Astrocyte (in vitro differentiated cells and primary cell): ENCODE measurements at places on chromosomes 5 and 9. TPM values are rescaled to one million over a fixed set of nuclear protein-coding genes. Genes with fewer than 3 reads are reported as not detected.
A peak's percentile ranks its signal among the peaks of the same experiment; 100 is the strongest.

DNA sequence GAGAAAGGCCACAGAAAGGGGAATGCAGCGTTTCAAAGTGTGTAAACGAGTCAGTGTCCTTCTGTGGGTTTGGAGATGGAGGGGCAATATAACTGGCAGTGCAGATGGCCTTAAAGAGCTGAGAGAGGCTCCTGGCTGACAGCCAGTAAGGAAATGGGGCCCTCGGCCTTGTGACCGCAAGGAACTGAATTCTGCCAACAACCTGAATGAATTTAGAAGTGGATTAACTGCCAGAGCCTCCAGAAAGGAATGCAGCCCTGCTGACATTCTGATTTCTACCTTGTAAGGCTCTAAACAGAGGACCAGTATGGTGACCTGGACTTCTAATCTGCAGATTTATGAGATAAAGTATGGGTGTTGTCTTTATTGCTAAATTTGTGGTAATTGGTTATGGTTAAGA lies 17.5 kb upstream of the NREP start:
- DNase-seq, result peak; percentile 89

- no peak for DNase-seq
Observed at GRCh38 chr5:32771037-32771436, 59.9 kb downstream of the NPR3 start.

DNA sequence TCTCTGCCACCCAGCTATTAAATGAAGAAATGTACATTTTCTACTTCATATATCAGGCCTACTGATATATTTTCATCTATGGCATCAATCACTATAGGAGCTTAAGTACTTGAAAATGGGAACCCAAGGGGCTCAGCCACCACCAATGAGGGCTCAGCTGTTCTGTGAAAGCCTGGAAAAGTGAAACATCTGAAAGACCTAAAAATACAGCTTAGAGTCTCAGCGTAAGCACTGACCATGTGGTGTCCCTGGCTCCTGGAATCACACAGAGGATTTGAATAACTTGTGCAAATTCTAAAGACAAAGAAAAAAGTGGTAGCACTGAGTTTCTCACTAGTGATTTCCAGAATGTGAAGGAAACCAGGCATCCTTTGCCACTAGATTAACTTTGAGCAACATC lies 64.5 kb downstream of the PTPRD start:
- DNase-seq, result no peak

DNA sequence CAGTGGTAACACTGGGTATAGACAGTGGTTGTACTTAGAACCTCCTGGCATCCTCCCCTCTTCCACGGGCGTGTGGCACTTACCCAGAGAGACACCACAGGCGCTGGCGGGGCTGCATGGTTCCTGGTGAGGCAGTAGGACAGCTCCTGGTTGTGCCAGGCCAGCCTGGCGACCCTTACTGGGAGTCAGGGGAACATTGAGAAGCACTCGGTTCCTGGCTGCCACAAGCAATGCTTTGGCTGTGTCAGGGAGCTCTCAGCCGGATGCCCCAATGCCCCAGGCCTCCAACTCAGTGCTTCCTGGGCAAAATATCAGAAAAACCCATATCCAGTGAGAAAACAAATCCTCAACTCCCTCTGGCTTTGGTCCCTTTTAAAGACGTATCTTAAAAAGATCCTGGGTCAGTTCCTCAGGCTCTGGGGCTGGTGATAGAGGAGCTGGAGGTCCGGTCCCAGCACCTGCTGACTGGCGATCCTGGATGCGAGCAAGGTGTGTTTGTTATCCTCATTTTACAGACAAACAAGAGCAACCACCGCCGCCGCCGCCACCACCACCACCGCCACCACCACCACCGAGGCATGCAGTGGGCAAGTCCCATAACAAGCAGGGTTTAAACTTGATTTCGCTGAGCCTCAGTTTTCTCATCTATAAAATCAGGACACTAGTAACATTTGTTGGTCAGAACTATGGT lies 4.2 kb downstream of the NKX2-5 start:
- no peak for DNase-seq

DNA sequence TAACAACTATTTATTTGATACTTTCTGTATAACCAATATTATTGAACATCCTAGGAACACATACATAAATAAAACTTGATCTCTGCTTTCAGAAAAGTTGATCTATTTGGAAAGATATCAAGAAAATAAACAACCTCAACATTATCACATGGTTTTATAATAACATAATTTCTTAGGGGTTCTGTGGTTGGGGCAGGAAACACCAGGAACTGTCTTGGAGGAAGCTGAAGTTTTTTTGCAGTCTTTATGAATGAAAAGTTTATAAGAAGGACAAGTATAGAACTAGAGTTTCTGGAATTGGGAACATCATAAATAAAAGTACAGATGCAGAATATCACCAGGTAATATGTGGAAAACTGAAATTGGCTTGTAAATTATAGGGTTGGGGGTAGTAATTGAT lies 296.1 kb downstream of the TAF11L14 start:
- DNase-seq, result no peak

GRCh38 chr5:64457846-64458245 lies 48.0 kb upstream of the RGS7BP start:
- DNase-seq, result no peak

FSTL4 gene
- total RNA-seq, result not detected in 2 replicates

DNA sequence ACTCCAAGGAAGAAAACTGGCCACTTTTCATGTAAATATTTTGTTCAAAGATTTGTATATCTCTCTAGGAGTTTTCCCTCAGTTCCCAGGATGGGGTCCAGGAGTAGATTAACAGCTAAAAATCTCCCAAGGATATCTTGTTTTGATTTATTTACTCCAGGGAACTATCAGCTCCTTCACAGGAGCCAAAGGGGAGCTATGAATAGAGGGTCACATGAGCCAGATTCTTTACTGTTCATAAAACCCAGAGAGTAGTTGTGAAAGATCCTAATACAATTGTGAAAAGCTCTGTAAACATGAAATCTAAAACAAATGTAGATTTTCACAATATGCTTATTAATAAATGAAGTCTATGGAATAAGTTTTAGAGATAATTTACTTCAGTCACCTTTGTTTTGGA lies 16.9 kb downstream of the DIMT1 start:
- no peak for DNase-seq

TAF11L3 gene
- total RNA-seq, result not detected in 2 replicates
